ENCODE measurements at places on chromosomes 13 and 19.

DNA sequence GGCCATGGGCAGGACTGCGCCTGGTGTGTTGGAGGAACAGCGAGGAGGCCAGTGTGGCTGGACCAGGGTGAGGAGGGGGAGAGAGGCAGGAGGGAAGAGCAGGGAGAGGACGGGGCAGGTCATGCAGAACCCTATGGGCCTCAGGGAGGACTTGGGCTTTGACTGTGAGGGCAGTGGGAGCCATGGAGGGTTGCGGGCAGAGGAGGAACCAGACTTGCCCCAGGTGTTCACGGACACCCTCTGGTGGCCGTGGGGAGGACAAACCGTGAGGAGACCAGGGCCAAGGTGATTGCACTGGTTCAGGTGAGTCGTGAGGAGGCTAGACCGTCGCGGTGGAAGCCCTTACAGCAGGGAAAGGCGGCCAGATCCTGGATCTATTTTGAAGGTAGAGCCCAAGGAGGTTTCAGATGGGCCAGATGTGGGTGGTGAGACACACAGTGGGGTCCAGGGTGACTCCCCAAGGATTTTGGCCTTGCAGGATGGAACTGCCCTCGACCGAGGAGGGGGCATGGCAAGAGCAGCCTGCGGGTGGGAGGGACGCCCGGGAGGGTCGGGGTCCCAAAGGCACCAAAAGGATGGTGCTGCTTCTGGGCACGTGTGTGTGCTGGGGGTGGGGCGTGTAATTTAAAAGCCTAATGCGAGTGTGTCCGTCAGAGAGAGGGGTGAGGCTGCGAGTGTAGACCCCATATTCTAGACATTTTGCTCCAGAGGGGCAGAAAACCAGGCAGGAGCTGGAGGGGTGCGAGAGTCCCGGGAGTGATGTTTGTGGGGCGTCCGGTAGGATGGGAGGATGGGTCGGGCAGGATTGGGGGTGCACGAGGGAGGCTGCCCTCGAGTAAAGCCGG, 2.7 kb upstream of the REXO1 start:
- DNase-seq, result no peak

- DNase-seq, result no peak
Observed at GRCh38 chr19:29324291-29324680, 111.3 kb upstream of the UQCRFS1 start.

GRCh38 chr13:74230984-74231501, 96.8 kb upstream of the KLF12 start:
- no peak for DNase-seq

DNA sequence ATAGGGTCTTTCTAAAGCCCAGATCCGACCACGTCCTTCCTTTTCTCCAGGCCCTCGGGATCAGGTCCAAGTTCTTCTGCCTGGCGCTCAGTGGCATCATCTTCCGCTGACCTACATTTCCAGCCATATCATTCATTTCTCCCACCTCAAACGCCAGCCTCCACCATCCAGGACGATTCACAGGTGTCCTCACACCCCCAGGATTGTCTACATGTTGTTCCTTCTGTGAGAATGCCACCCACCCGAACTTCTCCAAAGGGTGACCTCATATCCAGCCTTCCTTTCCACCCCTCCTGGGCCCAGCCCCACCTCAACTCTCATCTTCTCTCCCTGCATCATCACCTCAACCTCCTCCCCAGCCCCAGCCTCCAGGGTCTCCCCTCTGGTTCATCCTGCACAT, 4.7 kb upstream of the KLK5 start:
- DNase-seq, result no peak

DNA sequence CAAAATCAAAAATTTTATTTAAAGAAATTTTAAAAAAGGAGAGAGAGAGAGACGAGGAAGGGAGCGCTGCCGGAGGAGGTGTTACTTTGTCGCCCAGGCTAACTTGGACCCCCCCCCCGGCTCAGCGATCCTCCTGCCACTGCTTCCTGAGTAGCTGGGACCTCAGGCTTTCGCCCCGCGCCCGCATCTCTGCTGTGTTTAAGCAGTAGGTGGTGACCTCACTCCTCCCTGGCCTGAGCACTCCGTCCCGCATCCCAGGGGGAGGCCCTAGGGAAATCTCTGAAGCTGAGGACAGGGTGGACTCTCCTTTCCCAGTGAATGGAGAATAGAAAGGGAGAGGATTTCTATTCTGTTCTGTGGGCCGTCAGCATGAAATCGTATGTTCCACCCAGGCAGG, 485 bp upstream of the ZNF845 start:
- DNase-seq, result no peak

GRCh38 chr13:113880651-113881611, 17.1 kb upstream of the GAS6 start:
- DNase-seq, result no peak

DNA sequence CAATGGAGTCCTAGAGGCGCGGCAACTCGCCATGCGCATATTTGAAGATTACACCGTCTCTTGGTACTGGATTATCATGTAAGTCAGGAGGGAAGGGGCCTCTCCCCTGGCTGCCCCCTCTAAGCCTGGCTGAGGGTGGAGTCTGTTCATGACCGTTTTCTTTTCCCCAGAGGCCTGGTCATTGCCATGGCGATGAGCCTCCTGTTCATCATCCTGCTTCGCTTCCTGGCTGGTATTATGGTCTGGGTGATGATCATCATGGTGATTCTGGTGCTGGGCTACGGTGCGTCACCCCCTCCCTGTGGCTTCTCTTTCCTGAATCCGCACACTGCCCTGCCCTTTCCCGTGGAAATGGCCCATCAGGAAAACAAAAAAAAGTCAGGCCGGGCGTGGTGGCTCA, 6.5 kb downstream of the SLC44A2 start:
- DNase-seq, result no peak

GRCh38 chr19:32438751-32439150, 33.2 kb downstream of the DPY19L3 start:
- no peak for DNase-seq

DNA sequence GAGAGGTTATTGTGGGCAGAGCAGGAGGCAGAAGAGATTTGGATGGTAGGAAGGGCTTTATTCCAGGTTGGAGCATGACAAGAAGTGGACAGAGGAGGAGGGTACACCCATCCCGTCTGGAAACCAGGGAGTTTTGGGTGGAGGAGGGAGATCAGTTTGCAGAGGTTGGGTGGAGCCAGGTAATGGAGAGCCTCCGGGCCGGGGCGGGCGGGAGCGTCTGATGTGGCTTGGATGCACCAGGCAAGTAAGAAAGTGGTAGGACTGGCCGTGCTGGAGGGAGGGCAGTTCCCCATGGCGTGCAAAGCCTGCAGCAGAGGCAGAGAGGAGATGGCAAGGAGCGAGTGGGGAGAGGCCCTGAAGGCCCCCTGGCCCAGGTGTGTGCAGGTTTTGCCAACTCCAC, 10.9 kb downstream of the IGFLR1 start:
- DNase-seq, result no peak

- peak; percentile 22 for DNase-seq
Observed at GRCh38 chr19:39792999-39793546, 14.4 kb downstream of the LEUTX start.

DNA sequence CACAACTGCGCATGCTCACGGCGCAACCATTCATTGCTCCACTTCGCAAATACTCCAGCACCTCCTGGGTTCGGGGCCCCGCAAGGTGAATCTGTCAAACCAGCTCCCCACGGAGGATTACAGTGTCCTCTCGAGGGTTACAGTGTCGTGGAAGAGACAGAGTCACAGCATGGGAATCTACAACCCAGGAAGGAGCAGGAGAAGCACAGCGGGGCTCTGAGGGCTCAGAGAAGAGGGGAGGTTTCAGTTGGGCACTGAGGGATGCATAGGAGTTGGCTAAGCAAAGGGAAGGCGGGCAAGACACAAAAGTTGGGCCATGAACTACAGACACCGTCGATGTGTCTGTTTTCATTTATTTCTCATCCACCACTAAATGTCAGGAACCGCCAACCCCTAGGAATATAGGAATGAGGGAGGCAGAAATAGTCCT, 1.0 kb upstream of the GTF2F1 start:
- no peak for DNase-seq

DNA sequence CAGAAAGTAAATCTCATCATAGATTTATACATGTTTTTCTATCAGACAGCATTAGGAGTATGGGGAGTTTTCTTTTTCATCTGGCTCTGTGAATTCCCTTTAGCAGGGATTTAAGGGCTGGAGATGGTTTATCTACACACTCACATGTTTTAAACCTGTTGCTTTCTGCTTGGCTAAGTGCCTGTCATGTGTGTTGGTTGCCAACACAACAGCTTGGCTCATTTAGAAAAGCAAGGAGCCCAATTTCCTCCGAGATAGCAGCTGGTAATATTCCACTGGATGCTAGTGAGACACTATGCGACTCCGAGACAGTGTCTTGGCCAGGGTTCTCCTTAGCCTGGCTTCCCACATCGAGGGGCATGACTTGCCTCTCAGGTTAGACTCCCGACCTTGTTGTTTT, 83.3 kb downstream of the KLF5 start:
- DNase-seq, result no peak

GRCh38 chr13:45412274-45413049, 5.7 kb downstream of the SLC25A30 start:
- DNase-seq, result no peak

GRCh38 chr13:58876473-58876872, 1244.9 kb downstream of the PCDH17 start:
- no peak for DNase-seq

DNA sequence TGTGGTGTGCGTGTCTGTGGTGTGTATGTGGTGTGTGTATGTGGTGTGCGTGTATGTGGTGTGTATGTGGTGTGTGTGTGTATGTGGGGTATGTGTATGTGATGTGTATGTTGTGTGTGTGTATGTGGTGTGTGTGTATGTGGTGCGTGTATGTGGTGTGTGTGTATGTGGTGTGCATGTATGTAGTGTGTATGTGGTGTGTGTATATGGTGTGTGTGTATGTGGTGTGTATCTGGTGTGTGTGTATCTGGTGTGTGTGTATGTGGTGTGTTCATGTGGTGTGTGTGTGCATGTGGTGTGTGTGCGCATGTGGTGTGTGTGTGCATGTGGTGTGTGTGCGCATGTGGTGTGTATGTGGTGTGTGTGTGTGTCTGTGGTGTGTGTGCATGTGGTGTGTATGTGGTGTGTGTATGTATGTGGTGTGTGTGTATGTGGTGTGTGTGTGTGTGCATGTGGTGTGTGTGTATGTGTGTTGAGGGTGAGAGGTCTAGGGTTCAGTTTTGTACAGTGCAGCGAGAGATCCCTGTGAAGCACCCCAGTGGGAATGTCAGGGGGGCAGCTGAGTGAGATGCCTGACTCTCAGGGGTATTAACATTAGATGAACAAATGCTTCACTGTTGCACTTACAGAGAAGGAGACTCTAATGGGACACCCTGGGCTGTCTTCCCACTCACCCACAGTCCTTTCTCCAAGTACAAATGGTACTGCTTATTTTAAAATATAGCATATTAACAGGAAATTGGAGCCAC, 61.3 kb upstream of the MEDAG start:
- DNase-seq, result no peak

DNA sequence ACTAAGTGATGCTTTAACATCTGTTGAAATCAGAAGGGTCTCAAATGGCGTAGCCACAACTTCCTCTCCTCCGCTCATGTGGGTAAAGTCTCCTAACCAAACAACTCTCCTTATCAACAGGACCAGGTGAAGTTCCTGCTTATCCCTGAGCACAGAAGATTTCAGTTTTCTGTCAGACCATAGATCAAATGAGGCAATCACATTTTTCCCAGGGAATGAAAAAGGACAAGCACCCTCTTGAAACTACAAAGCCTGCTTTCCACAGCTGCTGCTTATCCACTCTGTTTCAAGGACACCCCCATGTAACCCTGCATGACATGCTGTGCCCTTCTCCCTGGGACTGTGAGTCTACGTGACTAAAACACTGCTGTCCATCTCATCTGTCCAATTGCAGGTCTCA, 788.3 kb upstream of the SLITRK5 start:
- peak; percentile 88 for DNase-seq

DNA sequence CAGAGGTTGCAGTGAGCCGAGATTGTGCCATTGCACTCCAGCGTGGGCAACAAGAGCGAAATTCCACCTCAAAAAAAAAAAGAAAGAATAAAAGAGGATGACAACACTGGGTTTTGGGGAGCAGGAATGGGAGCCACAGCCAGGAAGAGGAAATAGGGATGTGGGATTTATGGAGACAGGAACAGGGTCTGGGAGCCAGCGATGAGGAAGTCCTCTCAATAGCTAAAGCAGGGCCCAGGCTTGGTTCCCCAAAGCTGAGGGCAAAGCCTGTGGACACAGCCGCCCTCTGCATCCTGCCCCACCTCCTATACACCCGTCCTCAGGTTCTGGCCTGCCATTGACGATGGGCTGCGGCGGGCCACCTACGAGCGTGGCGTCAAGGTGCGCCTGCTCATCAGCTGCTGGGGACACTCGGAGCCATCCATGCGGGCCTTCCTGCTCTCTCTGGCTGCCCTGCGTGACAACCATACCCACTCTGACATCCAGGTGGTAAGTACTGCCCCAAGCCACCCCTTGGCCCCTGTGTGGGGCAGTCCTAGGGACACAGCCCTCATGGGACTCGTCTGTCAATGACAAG, 13.6 kb downstream of the HIPK4 start:
- no peak for DNase-seq

DNA sequence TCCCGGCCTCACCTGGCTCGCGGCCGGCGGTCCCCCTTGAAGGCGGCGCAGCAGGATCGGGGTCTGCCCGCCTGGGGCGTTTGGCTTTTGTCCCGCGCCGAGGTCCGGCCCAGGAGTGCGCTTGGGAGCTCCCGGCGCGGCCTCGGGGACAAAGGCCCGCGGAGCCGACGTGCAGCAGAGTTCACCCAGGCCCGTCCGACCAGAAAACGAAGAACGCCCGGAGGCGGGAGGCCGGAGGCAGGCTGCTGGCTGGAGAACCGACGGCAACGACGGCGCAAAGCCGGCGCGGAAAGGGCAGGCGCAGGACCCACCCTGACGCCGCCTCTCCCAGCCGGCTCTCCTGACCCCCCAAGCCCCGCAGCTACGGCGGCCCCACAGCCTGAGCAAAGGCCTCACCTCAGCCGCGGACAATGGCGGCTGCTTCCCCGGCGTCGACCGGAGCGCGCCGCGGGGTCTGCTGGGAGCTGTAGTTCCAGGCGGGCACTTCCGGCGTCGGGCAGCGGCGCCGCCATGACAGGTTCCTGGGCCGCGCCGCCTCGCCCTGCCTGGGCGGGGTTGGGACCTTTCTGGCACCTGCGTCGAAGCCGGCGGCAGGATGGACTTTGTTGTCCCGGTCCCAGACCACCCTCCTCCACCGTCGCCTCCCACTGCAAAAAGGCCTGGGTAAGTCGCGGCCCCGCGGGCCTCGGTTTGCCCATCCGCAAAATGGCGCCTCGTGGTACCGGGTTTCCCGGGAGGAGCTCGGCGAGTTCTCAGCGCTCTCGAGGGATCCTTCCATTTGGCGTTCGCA, at the start of gene ZNF606:
TSS of gene ZNF606 (minus strand) at position 437 of the 790 bp plus-strand sequence. CDS start 1,501 bp downstream, outside the sequence.
- peak; percentile 78 for DNase-seq

- DNase-seq, result no peak
Observed at GRCh38 chr13:98207416-98207815, 30.3 kb upstream of the RNF113B start.

- DNase-seq, result no peak
Observed at GRCh38 chr13:102470283-102470917, 68.6 kb upstream of the FGF14 start.

GRCh38 chr13:44969551-44970484, 19.5 kb downstream of the NUFIP1 start:
- DNase-seq, result peak; percentile 27

GRCh38 chr19:48372904-48373303, 8.7 kb downstream of the SYNGR4 start:
- no peak for DNase-seq

All from GDM1 (cell line).